Femur (tissue), 1 donor: ENCODE measurements at places on chromosomes 5 and 9.

- DNase-seq: no peak
These were observed 418.4 kb upstream of the SGCD start for GRCh38 chr5:155908543-155908942.

GRCh38 chr9:21802418-21803000 lies at the start of gene MTAP:
TSS of gene MTAP (plus strand) at chr9:21802636. CDS start at chr9:21802749, 113 bp downstream.
- peak; percentile 96 for DNase-seq

DNA sequence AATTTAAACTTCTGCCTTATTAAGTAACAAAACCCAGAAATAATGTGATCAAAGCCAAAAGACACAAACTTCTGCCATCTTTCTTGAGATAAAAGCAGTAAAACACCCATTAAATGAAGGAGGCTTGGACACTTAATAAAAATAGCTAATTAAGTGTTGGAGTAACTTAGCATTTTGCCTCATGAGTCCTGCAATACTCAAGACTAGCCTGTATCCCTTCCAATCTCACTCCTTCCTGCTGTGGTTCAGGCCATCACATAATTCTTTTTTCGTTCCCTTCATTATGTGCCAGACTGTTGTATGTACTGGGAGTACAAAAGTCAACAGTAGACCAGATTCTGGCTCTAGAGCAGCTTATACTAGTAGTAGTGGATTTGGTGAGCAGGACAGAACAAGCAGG lies 250.2 kb downstream of the NFIB start:
- no peak for DNase-seq

DNA sequence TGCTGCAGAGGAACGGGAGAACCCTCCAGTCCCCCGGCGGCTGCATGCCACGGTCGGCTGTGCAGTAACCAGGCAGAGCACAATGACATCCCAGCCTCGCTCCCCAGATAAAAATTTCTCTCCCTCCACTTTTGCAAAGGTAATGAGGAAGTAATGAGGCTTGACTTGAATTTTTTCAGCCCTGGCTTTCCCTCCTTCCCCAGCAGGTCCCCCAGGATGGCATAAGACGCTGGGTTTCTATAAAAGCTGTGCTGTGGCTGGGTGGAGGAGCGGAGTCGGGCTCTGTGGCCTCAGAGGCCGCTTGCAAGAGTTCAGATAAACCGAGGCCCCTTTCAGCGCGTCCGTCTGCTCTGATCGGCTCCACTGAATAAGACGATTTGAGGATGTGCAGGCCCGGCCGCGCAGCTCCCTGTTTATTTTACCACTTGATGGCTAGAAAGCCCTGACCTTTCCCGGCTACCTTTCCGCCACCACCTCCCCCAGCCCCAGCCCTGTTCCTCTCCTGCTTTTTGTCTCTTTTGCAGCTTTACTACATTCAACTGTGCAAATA lies 351.9 kb upstream of the IRX2 start:
- DNase-seq: no peak

- no peak for DNase-seq
These were observed 215.5 kb upstream of the ACTBL2 start for GRCh38 chr5:57698086-57698485.

GRCh38 chr5:111933086-111933485 lies 176.1 kb upstream of the NREP start:
- DNase-seq: no peak

DNA sequence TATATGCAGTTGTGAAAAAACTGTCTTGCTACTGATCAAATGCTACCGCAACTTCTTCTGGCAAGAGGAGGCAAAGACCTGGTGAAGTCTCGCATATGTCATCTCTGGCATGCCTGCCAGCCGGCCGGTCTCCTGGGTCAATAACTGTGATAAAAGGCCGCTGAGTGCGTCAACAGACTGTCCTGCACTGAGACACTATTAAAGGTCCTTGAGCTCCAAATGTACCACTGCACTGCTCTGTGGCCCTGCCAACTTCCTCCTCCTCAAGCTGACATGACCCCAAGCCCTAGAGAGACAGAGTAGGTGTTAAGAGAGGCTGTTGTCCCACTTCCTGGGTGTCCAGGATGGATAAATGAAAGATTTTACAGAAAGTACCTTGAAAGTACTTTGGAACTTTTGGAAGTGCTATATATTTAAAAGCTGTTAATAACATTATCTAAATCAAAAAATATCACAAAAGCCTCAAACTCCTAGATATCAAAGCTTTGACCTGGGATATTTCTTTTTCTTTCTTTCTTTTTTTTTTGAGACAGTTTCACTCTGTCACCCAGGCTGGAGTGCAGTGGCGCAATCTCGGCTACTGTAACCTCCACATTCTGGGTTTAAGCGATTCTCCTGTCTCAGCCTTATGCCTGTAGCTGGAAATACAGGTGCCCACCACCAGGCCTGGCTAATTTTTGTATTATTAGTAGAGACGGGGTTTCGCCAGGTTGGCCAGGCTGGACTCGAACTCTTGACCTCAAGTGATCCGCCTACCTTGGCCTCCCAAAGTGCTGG lies 31.5 kb downstream of the RAPGEF1 start:
- DNase-seq: no peak

DNA sequence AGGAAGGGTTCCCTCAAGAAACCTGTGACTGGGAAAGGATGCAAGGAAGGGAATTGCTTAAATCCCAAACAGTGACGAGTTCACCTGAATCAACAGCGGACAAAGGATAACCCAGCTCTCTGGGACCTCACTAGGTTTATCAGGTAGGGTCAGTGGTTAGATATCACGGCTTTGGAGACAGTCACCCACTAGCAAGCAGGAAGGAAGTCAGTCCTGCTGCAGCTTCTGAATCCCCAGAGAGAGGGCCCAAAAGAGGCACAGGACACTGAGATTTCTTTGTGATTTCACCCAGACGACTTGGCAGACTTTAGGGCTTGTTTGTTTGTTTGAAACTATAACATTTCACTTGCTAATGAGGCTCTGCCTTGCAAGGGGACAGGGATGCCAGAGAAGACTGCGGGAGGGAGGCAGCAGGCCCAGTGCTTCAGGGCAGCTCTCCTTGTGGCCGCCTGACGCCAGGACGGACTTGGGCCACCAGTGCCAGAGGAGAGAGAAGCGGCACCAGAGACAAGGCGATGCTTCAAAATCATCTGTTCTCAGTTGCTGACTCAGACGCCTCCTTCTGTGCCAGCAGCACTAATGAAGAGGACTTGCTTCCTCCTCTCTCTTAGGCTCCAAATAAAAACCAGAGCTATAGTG lies 275.6 kb upstream of the SLC30A5 start:
- DNase-seq: no peak

DNA sequence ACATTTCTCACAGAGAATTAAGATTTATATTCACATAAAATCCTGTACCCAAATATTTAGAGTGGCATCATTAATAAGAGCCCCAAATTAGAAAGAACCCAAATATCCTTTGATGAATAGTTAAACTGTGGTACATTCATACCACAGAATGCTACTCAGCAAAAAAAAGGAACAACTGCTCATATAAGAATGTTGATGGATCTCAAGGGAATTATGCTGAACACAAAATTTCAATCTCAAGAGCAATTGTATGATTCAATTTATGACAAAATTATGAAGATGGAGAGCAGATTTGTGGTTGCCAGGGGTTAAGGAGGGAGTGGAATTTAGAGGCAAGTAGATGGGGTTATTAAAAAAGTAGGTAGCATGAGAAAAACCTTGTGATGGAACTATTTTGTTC lies 4.5 kb upstream of the PAIP1 start:
- no peak for DNase-seq
